NCI-H748 treated with DMSO at 0.1 percent for 48 hours (cell line): ENCODE measurements at places on chromosomes 12 and 14.

- no peak for DNase-seq
Observed at GRCh38 chr12:57935331-57935730, 6.0 kb upstream of the ATP23 start.

DNA sequence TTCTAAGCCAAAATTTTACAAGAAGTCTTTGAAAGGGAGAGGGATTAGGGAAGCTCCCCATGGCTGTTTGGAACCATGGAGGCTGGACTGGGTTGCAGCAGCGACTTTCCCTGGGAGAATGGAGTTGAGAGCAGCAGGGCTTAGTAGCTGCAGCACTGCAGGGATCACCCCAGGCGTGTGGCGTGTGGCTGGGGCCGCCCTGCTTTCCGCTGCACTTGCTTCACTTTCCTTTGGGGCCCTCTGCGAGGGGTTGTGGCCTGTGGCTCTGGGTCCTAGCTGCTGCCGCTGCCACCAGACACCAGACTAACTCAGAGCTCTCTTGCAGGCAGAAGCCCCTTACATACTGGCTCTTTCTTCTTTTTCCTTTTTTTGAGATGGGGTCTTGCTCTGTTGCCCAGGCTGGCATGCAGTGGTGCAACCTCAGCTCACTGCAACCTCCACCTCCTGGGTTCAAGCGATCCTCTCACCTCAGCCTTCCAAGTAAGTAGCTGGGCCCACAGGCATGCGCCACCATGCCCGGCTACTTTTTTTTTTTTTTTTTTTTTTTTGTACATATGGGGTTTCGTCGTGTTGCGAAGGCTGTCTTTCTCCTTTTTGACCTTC is 25.4 kb downstream of the CCDC62 start:
- no peak for DNase-seq

GRCh38 chr14:104115691-104116287 is 22.6 kb upstream of the KIF26A start:
- no peak for DNase-seq

- DNase-seq: no peak
Observed at GRCh38 chr12:19869413-19869812, 430.1 kb downstream of the AEBP2 start.

GRCh38 chr12:128813883-128814282 is 9.9 kb downstream of the SLC15A4 start:
- DNase-seq: no peak

- DNase-seq: no peak
Observed at GRCh38 chr12:11496157-11496851, 100.9 kb upstream of the PRB2 start.

GRCh38 chr14:53999061-53999488 is 42.5 kb upstream of the BMP4 start:
- DNase-seq: no peak

- no peak for DNase-seq
Observed at GRCh38 chr14:91277546-91278382, 33.3 kb upstream of the GPR68 start.

DNA sequence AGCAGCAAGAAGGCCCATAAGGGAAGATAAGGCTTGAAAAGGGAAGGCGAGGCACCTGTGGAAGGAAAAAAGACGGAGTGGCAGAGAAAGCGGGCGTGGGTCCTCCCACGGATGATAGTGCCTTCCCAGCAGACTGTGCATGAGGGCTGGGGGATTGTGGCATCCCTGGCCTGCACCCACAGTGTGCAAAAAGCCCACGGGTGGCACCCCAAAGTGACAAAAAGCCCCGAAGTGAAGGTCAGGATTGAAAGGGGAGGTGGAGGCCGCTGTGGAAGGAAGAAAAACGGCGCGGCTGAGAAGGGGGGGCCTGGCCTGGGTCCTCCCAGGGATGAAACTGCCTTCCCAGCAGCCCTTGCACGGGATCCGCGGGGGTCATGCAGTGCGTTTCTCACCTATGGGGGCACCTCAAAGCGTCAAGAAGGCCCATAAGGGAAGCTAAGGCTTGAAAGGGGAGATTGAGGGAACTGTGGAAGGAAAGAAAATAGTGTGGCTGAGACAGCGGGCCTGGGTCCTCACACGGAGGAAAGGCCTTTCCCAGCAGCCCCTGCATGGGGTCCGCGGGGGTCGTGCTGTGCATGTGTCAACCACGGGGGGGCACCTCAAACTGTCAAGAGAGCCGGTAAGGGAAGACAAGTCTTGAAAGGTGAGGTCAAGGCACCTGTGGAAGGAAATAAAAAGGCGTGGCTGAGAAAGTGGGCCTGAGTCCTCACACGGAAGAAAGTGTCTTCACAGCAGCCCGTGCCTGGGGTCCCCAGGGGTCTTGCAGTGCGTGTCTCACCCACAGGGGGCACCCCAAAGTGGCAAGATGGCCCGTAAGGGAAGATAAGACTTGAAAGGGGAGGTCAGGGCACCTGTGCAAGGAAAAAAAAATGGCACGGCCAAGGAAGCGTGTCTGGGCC is 274.1 kb downstream of the ALG10 start:
- DNase-seq: no peak

GRCh38 chr12:132588821-132589669 is 21.3 kb downstream of the LRCOL1 start:
- no peak for DNase-seq

- no peak for DNase-seq
Observed at GRCh38 chr12:123843912-123844748, 82.0 kb downstream of the DNAH10 start.
